NCI-H1436 (cell line): ENCODE measurements at places on chromosomes 16 and 17.

DNA sequence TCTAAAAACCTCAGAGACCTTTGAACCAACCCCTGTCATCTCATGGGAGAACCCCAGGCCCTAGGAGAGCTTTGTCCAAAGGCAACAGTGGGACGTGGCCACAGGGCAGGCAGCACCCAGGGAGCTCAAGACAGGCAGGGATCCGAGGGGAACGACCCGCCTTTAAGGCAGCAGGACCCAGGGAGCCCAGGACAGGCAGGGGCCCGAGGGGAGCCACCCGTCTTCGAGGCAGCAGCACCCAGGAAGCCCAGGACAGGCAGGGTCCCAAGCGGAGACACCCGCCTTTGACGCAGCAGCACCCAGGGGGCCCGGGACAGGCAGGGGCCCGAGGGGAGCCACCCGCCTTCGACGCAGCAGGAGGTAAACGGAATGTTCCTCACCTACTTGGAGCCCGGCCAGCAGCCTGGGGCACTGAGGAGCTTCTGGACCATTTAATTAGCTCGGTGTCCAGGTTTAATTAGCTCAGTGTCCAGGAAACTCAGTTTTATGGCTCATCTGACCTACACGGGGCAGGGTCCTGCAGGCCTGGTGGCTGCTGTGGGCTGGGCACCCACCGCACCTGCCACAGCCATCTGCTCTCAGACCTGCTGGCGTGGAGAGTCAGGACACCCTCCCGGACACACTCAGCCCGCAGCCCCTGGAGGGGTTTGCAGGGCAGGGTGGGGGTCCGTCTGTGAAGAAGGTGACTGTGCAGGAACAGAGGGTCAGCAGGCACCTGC, 24.4 kb downstream of the PIEZO1 start:
- DNase-seq = no peak

DNA sequence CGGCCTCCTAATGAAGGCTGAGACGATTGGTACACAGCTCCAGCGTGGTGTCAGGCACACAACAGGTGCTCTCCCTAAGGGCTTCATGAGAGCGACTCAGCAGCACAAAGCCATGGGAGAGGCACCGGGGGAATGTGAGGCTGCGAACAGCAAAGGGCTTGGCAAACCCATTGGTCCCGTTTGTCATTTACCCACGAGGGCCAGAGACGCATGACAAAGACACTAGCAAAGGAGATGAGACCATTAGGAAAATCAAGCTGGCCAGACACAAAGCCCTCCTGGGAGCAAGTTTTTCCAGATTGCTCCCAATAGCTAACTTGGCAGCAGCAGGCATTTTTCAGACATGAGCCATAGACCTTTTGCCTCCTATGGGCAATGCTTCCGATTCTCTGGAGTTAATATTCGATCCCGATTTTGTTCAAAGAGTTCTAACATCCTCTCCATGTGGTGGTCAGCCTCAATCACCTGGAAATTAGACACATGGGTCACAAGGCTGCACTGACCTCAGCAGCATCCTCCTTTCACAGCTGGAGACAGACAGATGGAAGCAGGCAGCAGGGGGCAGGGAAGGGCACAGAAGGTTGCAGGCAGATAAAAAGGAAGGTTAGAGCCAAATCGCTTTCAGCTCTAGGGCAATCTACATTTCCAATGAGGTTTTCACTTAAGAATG, 38.2 kb downstream of the TK2 start:
- DNase-seq = no peak

- no peak for DNase-seq
These were observed 714 bp downstream of the SLC38A8 start for GRCh38 chr16:84041881-84042280.

DNA sequence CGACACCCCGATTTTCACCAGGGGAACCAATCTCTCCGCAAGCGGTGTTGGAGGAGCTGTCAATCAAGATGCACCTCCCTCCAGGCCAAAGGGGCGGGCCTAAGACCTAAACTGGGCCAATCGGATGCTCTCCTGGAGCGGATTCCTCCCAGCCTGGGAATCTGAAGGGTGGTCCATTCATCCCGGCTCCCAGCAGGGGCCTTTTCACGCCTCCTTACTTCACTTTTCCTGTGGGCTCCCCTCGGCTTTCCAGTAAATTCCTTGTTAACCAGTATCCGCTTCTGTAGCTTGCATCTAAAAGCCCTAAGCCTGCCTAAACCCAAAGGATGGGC, 17.1 kb downstream of the C16orf74 start:
- DNase-seq = no peak
